Activated CD4-positive, alpha-beta T cell treated with anti-CD3 and anti-CD28 coated beads, Interleukin-2, amount 50 U/mL, for 1 hour (primary cell): ENCODE measurements at places on chromosomes 3 and 15.

DNA sequence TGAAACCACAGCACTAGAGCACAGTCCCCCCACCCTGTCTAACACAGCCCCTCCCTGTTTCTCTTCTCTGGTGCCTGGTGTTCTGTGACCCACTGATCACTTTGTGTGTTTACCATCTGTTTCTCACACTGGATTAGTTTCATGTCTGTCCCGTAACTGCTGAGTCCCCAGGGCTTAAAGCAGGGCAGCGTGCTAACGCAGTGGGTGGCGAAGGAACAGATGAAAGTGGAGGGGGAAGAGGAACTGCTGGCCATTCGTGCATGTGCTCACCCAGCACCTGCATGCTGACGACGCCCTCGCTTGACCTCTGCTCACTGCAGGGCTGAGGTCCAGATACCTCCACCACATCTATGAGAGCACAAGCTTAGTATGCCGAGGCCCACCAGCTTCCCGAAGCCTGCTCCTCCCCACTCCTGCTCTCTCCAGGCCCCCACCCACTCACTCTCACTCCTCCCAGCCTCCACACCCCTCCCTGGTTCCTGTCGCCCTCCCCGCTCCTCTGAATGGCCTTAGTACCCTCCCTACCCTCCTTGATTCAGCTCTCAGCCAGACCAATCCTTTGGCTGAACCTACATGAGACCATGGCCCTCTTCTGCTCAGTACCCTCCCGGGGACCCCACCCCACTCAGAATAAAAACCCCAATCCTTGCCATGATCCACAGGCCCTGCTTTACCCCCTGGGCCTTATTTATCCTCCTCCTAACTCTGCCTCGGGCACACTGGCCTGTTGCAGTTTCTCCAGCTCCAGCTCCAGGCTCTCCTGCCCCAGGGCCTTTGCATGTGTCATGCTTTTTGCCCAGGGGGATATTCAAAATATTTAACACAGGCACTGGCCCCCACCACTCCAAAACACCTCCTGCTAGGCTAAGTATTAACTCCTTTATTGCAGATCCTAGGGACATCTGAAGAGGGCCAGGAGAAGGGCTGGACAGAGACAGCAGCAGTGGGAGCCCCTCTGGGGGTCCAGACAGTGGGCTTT lies 15.1 kb upstream of the IQSEC1 start:
- no peak for DNase-seq

DNA sequence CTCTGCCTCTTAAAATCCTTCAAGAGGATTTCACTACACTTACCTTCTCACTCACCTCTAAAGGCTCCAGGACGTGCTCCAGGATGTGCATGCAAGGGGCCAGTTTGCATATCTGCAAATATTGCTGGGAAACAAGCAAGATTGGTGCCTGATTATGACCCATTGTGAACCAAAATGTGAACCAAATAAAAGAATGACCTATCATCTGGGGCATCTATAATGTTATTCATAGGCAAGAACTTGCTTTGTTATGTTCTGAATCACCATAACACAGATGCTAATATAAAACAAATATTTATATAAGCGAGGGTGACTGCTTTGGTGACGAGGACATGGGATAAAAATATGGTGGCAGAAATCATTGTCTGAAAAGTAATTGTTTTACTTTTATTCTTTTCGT lies 5.5 kb downstream of the IL12A start:
- DNase-seq, result no peak

GRCh38 chr3:190566043-190566933 lies 52.4 kb downstream of the IL1RAP start:
- no peak for DNase-seq

- DNase-seq, result no peak
Measured at GRCh38 chr15:81929557-81929956, 116.3 kb downstream of the MEX3B start.

GRCh38 chr3:158739078-158739477 lies 6.8 kb upstream of the RARRES1 start:
- no peak for DNase-seq

DNA sequence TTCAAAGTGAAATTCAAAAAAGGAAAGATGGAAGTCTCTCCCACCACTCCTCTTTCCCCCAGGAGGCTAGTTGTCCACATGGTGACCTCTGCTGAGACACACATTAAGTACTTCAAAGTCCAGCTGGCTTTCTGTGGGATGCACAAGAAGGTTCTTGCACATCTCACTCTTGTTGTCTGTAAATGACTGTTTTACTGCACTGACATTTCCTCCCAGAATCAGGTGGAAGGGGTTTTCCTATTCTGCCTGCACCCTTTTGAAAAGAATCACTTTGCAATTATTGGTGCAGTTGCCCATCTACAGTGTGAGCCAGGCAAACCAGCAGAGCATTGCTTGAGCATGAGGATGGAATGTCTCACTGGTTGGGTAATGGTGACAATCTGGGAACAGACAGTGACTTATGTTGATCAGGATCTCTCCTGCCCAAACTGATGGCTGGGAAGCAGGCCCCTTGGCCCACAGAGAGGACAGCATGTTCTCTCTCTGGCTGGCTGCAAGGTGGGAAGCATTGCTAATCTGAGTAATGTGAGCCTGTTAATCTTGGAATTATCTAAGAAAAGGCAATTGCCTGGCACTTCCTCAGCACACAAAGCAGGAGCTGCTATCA lies 347.7 kb upstream of the SATB1 start:
- DNase-seq, result no peak

- DNase-seq, result no peak
Measured at GRCh38 chr3:10845839-10846656, 30.0 kb downstream of the SLC6A11 start.
